ENCODE measurements at places on chromosomes 7 and 10.

- peaks cover 34% of the 10 kb centered on the region for H3K27me3 ChIP-seq
- H3K4me3 ChIP-seq: no peak overlapping the region
- no peak for DNase-seq
- peaks cover 16% of the 10 kb centered on the region for H3K4me1 ChIP-seq
These were observed 29.3 kb downstream of the KCNH2 start for GRCh38 chr7:150948791-150949251.

- no peaks in the 10 kb centered on the region for H3K27me3 ChIP-seq
- no peak for DNase-seq
- no peak overlapping the region for H3K4me3 ChIP-seq
- no peaks in the 10 kb centered on the region for H3K36me3 ChIP-seq
- H3K4me1 ChIP-seq: peaks cover 9% of the 10 kb centered on the region
- no peak overlapping the region for H3K27ac ChIP-seq
These were observed 75.9 kb downstream of the BMPER start for GRCh38 chr7:33981226-33981625.

GRCh38 chr7:44184206-44184872 lies 4.9 kb downstream of the GCK start:
- H3K4me3 ChIP-seq: no peak overlapping the region
- no peak overlapping the region for H3K27ac ChIP-seq
- no peaks in the 10 kb centered on the region for H3K4me1 ChIP-seq
- DNase-seq: no peak
- H3K36me3 ChIP-seq: no peaks in the 10 kb centered on the region

- H3K4me3 ChIP-seq: no peak overlapping the region
- no peak overlapping the region for H3K27ac ChIP-seq
- no peaks in the 10 kb centered on the region for H3K36me3 ChIP-seq
- no peaks in the 10 kb centered on the region for H3K27me3 ChIP-seq
These were observed 185.1 kb upstream of the PRPS1L1 start for GRCh38 chr7:18212758-18213157.

DNA sequence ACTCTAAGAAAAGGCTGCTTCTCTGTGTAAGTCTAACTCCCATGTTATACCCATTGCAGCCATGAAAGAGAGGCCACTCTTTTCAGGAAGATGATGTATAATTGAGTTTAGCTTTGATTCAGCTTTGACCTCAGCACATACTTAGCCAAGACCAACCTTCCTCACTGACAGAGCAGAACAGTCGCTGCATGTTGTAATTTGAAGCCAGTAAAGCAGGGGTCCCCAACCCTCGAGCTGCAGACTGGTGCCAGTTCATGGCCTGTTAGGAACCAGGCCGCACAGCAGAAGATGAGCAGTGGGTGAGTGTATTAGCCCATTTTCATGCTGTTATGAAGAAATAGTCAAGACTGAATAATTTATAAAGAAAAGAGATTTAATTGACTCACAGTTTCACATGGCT lies 223.9 kb downstream of the GPR158 start:
- H3K27ac ChIP-seq: no peak overlapping the region
- no peaks in the 10 kb centered on the region for H3K27me3 ChIP-seq
- no peaks in the 10 kb centered on the region for H3K4me1 ChIP-seq

DNA sequence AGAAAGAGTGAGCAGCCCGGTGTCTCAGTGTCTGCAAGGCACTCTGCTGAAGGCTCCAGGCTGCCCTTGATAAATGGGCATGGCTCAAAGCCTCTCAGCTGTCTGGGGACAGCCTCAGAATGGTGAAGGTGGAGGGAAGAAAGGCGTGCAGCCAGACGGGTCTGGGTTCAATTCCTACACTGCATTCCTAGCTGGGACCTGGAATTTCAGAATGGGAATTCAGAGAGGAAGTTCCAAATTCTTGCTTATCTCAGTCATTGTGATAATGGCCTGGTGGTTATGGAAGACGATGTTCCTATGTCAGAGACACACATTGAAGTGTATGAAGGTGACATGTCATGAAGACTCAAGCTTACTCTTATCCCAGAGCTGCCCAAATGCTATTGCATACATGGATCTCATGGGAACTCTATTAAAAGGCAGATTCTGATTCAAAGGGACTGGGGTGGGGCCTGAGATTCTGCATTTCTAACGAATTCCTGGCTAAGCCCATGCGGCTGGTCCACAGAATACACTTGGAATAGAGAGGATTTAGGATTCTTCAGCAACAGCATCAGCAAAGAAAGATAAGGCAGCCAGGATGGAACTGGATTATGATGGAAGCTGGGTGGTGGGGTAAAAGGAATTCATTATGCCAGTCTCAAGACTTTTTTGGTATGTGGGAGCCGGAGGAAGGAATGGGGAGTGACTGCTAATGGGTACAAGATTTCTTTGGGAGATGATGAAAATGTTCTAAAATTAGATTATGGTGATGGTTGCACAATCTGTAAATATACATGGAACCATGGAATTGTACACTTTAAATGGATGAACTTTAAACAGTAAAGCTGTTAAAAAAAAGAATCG lies 82.6 kb upstream of the ZMIZ1 start:
- H3K4me1 ChIP-seq: no peaks in the 10 kb centered on the region
- no peaks in the 10 kb centered on the region for H3K36me3 ChIP-seq
- H3K27me3 ChIP-seq: no peaks in the 10 kb centered on the region
- H3K4me3 ChIP-seq: no peak overlapping the region
- DNase-seq: no peak
